Fibroblast of mammary gland (primary cell): ENCODE measurements at places on chromosomes 1 and 21.
A peak's percentile ranks its signal among the peaks of the same experiment; 100 is the strongest.

- DNase-seq: no peak
Measured at GRCh38 chr1:94339206-94339927, 78.8 kb upstream of the ABCD3 start.

- peak; percentile 89 for DNase-seq
Measured at GRCh38 chr1:165773324-165773965, 4.8 kb upstream of the TMCO1 start.

GRCh38 chr1:34681480-34682451 lies 73.1 kb upstream of the GJB5 start:
- peak; percentile 35 for DNase-seq

GRCh38 chr1:85224734-85225623 lies 24.2 kb upstream of the SYDE2 start:
- no peak for DNase-seq

DNA sequence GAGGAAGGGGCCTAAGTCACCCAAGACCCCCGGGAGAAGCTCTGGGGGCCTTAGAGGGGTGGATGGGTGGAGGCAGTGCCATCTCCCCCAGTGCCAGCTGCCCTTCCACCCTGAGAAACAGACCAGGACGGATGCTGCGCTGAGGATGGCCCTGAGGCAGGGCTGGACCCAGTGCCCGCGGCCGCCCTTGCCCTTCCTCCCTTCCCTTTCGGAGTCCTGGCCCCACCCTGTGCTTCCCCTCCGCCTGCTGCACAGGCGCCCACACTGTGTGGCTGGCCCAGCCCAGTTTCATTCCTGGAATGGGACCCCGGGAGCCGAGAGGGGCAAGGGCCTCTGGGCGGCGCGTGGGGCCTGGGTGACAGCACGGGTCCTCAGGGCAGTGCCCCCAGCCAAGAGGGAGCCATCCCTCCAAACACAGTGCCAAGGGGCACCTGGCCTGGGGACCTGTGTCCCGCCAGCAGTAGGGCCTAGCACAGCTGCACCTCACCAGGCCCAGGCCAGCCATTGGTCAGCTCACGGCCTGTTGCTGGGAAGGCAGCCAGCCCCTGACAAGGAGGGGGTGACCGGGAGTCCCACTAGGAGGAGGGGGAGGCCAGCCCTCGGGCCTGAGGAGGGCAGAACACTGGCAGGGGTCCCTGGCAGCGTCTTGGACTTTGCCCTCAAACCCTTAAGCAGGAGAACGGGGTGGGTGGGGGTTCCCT lies 13.4 kb upstream of the SKI start:
- DNase-seq: no peak

DNA sequence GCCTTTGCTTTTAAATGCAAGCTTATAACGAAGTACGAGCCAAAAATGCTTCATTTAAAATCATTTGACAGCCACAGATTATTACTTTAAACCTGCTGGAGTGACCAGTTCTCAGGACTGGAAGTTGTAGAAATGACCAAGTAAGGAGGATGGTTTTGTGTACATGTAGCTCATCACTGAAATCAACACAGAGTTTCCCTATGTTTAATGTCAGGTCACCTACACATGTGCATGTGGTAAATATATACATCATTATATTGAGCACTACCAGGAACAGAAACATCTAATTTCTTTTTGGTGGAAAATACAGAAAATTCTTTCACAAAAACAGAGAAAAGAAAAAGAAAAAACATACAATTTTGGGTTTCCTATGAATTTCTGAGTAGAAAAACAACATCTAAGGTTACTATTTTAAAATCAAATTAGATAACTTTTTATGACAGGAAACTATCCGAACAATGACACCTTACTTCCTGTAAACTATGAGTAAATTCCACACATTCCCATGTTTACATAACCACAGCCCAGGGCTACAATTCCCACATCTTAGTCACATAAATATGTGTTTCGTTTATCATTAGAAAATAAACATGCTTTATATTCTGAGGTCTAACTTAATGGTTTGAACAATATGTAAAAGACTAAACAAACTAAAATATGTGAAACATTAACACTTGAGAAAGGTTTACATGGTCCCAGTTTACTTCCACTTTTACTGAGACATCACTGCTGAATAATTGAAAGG lies 73.6 kb downstream of the ZNF281 start:
- DNase-seq: peak; percentile 17

DNA sequence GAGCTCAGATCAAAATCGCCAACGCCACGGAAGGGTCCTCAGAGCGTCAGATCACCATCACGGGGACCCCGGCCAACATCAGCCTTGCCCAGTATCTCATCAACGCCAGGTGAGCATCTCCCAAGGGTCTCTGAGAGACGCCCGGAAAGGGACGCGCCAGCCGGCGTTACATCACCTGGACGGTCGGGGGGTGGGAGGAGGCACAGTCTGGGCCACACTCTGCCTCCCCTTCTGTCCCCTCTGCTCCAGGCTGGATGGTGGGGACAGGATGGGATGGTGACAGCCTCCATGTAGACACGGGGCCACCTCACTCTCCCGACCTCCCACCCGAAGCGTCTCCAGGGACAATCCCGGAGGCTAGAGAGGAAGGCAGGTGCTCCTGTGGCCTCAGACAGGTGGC lies 41.5 kb upstream of the COL6A1 start:
- DNase-seq: no peak

GRCh38 chr1:197222780-197223179 lies 45.3 kb upstream of the CRB1 start:
- DNase-seq: no peak

DNA sequence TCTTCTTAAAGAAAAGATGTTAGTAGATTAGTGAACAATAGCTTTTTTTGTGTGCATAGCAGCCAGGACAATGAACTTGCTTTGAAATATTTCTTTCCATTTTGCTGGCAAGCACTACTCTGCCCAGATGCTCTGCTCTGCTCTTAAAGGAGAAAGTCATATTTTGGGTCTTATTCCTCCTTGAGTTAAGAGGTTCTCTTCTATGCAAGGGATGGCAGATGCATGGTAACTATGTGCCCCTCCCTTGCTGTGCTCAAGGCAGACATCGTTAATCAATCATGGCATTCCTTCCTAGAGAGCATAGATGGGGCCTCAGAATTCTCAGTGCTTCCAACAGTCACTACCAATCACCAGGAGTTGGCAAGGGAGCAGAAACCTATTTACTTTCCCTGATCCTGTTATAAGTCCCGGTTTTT lies 27.6 kb downstream of the NIPAL3 start:
- DNase-seq: no peak

- no peak for DNase-seq
Measured at GRCh38 chr1:116987256-116987555, 14.4 kb upstream of the CD101 start.

- no peak for DNase-seq
Measured at GRCh38 chr1:210373628-210373877, 44.9 kb downstream of the HHAT start.

GRCh38 chr1:11150326-11150725 lies 38.8 kb upstream of the ANGPTL7 start:
- no peak for DNase-seq

DNA sequence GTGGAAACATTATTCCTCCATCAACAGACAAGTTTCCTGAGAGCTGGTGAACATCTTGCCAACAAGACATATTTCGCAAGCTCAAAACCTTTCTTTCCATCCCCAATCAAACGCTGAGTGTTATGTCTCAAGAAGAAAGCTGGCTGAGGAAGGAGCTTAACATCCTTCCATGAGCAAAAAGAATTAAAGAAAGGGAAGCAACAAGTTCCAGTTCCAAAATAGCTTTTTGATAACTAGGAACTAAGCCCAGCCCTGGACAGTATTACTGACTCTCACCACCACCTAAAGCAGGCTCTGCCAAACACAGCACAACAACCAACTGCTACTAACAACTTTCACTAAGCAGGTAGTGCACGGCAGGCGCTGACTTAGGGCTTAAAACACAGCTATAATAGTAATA lies 50.2 kb downstream of the CAPZB start:
- DNase-seq: peak; percentile 87

DNA sequence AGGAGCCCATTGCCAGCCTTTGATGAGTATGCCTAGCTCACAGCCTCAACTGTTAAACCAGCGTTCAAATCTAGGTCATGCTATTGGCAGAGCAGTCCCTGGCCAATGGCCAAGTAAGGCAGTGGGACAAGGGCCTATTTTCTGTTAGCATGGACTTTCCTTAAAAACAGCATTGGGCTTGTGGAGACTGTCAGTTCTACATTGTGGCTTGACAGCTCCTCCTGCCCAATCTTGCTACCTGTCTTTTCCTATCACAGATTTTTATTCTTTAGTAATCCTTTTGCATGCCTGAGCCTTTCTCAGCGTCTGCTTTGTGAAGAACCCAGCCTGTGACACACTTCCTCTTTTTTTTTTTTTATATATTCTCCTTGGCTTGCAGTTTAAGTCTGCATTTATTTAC lies 56.4 kb downstream of the DIP2A start:
- peak; percentile 60 for DNase-seq

- peak; percentile 37 for DNase-seq
Measured at GRCh38 chr1:167439301-167439988, 78.9 kb downstream of the CD247 start.

GRCh38 chr21:16832791-16833190 lies 680.1 kb upstream of the CXADR start:
- DNase-seq: no peak

DNA sequence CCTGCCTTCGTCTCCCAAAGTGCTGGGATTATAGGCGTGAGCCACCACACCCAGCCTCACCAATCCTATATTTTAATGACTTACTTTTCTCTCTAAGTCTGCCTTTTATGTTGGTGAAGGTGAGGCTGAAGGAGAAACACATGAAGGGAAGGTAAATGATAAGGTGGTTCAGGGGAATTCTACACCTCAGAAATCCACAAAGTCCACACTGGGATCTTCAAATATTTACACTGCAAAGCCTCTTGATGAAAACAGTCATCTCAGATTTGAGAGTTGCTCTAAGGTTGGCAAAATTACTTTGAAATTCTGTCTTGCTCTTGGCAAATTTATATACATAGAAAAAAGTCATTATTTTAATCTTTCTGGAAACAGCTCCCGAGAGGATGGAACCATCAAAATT lies 42.0 kb upstream of the CACHD1 start:
- no peak for DNase-seq

- DNase-seq: peak; percentile 63
Measured at GRCh38 chr1:179251675-179252074, 22.2 kb upstream of the ABL2 start.

GRCh38 chr1:174407665-174408064 lies 40.1 kb upstream of the GPR52 start:
- DNase-seq: peak; percentile 30

DNA sequence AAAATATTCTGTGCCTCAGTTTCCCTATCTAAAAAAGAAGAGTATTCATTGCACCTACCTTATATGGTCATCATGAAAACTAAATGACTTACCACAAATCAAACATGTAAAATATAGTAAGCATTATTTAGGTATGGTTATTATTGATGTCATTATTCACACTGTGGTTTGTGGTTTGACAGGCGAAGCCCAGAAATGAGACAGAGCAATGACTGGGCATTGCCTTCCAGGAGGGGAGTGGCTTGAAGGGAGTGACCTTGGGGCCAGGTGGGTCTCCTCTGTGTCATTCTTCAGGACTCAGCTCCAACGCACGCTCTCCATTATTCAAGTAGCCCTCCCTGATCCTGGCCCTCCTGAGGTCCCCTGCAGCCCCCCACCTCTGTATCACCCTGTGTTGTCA lies 133.7 kb downstream of the DMRTA2 start:
- no peak for DNase-seq

- no peak for DNase-seq
Measured at GRCh38 chr1:168405906-168406549, 125.4 kb downstream of the TBX19 start.

GRCh38 chr1:24385160-24385940 lies 28.2 kb downstream of the STPG1 start:
- DNase-seq: no peak
